CD4-positive, alpha-beta memory T cell (primary cell): ENCODE measurements at places on chromosomes 2 and 18. TPM values are rescaled to one million over a fixed set of nuclear protein-coding genes. Genes with fewer than 3 reads are reported as not detected.

- H3K27ac ChIP-seq, result no peak overlapping the region
- DNase-seq, result no peak
- H3K4me1 ChIP-seq, result no peaks in the 10 kb centered on the region
- no peaks in the 10 kb centered on the region for H3K36me3 ChIP-seq
- no peak overlapping the region for H3K4me3 ChIP-seq
Observed at GRCh38 chr2:33178209-33178608, 231.5 kb downstream of the LTBP1 start.

GRCh38 chr18:10320791-10321190, 133.6 kb upstream of the APCDD1 start:
- no peaks in the 10 kb centered on the region for H3K36me3 ChIP-seq
- H3K4me3 ChIP-seq, result no peak overlapping the region
- no peak overlapping the region for H3K27ac ChIP-seq
- H3K27me3 ChIP-seq, result no peaks in the 10 kb centered on the region
- DNase-seq, result no peak

GRCh38 chr2:18346874-18347273, 213.6 kb downstream of the RDH14 start:
- H3K36me3 ChIP-seq, result no peaks in the 10 kb centered on the region
- DNase-seq, result no peak
- no peak overlapping the region for H3K27ac ChIP-seq

The CLEC4F gene
- not detected for total RNA-seq

The FBXO36 gene
- 0.55 TPM for total RNA-seq
